Lower leg skin (tissue), 4 donors: ENCODE measurements at places on chromosomes 11 and 22. TPM values are rescaled to one million over a fixed set of nuclear protein-coding genes. Genes with fewer than 3 reads are reported as not detected.

GRCh38 chr11:38835966-38836365 lies 2237.9 kb upstream of the RAG2 start:
- DNase-seq: no peak

The LDHAL6A gene
- total RNA-seq: not detected

- no peak for DNase-seq
These were observed 18.1 kb upstream of the TSKU start for GRCh38 chr11:76764941-76765665.

The NELL1 gene
- 0.12 TPM for total RNA-seq

DNA sequence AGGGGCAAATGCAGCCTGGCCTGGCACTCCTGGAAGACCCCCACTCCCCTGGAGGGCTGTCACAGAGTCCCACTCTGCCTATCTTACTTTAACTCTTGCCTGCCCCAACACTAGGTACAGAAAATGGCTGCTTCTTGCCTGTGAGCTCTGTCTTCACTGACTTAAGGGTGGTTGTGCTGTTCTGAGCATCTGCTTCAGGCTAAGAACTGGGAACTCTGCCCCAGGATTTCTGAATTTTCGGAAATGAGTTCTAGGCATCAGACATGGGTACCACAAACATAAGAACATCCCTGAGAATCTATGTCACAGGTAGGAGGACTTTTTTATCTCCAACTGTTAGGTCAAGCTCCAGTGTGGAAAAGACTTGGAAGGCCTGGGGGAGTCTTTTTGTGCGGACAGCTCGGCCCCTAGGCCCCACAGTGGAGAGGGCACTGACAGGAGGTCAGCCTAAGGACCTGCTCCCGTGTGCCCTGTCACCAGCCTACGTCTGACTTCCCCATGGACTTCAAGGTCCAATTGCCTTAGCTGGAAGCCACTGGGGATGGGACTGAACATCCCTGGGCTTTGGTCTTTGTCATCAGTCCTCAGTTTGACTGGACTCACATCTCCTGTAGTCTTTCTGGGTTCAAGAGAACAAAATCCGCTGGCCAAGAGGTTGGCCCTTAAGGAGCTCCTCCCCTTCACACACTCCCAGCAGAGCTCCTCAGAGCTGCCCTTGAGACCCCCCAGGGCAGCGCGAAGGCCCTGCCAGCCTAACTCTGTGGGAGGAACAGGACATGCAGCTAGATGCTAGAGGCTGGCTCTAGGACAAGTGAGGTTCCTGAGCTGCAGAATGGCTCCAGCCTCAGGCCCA lies 31.9 kb downstream of the PPP2R1B start:
- DNase-seq: no peak
